ENCODE measurements at places on chromosomes 13 and 19.
A peak's percentile ranks its signal among the peaks of the same experiment; 100 is the strongest.

GRCh38 chr19:4909156-4909896 lies at the start of gene UHRF1:
Gene UHRF1, plus strand, starts transcription at chr19:4909501. Its CDS starts 1,385 bp downstream, at chr19:4910886.
- peak; percentile 23 for DNase-seq

GRCh38 chr13:81051873-81052272 lies 710.9 kb upstream of the SPRY2 start:
- DNase-seq, result no peak

GRCh38 chr13:49877629-49878218 lies 58.4 kb downstream of the SPRYD7 start:
- DNase-seq, result no peak

DNA sequence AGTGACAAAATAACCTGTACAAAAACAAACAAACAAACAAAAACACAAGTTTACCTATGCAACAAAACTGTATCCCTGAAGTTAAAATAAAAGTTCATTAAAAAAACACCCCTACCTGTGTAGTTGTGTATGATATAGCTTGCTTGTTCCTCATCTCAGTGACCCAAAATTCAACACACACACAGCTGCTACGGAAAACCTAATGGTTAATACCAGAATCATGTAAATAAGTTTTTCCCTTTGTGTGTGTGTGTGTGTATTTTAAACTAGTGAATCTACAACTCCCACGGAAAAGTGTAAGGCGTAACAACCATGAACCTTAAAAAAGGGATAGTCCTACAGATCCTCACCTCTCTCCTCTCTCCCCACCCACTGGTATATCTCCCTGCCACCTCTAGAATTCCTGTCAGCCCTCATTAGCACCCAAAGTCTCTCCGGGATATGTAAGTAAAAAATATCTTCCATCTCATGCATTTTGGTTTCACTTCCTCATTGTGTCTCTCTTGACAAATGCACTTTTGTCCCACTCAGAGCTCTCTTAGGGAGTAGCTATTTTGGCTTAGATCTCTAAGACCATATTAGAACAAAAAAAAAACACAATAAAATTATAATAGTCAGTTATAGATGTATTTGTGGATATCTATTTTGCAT lies 2236.5 kb downstream of the PCDH9 start:
- no peak for DNase-seq

- no peak for DNase-seq
These were observed 3.8 kb upstream of the SLC25A42 start for GRCh38 chr19:19059837-19060611.
